Cardiac muscle cell (in vitro differentiated cells and primary cell): ENCODE measurements at places on chromosomes 5 and 9. TPM values are rescaled to one million over a fixed set of nuclear protein-coding genes. Genes with fewer than 3 reads are reported as not detected.

DNA sequence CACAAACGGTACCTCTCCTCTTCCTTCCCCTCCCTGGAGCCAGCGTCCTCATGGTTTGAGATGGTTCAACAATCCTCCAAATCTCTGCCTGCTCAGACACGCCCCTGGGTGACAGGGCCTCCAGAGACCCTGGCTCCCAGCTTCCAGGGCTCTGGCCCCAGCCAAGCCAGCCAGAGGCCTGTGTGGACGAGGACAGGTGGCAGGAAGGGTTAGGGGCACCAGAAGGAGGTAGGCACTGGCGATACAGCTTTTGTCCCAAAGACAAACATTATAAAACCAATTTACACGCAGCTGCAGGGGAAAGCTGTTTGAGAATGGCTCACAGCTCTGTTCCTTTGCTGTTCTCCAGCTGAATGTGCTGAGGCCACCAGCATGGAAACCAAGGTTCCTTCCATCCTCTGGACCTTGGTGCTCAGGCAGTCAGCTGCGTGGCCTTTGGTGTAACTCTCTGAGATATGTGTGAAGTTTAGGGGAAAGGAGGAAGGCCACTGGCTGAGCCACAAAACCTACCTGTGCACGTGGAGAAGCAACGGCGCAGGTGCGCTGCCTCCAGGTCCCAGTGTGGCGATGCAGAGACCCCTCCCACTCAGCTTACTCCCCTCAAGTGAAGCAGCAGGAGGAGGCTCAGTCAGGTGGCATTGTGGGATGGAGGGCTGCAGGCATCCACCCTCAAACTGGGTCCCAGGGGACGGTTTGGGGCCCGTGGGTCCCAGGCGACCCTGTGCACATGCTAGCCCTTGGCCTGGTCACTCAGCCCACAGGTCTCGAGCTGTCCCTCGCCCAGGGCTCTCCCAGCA, 4.3 kb upstream of the QRFP start:
- DNase-seq = no peak

DNA sequence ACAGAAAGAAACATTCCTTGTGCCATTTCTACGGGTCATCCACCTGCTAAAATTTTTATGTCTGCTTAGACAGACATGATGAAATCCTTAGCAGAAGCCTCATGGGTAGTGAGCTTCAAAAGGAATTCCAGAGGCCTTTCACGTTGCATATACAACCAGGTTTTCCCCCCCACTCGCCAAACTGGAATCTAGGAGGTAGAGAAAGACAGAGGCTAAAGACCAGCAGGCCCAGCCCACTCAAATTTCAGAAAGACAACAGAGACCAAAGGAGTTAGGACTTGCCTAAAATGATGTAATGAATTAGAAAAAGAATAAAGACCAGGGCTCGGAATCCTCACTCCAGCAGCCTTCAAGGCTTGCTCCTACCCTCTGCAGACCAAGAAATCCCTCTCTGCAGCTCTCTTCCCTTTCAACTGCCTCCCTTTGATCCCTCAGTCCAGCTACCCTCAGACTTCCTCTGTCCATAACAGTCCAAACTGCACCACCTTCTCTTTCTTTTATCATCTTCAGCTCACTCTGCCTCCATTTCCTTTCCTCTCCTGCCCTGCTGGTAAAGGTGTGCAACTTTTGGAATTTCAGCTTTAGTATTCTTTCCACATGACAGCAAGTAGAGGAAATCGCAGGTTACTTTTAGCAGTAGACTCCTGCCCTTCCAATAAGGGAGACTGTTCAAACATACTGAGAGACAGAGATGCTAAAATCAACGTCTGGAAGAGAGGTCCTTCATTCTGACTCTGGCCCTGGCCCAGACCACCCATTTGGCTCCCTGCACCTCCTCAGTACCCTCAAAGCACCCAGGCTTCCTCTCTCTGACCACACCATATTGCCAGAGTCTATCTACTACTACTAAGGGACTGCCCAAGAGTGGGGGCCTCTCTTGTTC, 8.9 kb downstream of the B4GALT1 start:
- DNase-seq = no peak

- no peak for DNase-seq
Measured at GRCh38 chr5:132199116-132199680, 28.5 kb downstream of the P4HA2 start.

- DNase-seq = peak; percentile 87
Measured at GRCh38 chr5:141747152-141748141, 65.4 kb upstream of the ARAP3 start.

TRPM3 gene
- 0.24 and 0.60 TPM in 2 replicates for total RNA-seq

DNA sequence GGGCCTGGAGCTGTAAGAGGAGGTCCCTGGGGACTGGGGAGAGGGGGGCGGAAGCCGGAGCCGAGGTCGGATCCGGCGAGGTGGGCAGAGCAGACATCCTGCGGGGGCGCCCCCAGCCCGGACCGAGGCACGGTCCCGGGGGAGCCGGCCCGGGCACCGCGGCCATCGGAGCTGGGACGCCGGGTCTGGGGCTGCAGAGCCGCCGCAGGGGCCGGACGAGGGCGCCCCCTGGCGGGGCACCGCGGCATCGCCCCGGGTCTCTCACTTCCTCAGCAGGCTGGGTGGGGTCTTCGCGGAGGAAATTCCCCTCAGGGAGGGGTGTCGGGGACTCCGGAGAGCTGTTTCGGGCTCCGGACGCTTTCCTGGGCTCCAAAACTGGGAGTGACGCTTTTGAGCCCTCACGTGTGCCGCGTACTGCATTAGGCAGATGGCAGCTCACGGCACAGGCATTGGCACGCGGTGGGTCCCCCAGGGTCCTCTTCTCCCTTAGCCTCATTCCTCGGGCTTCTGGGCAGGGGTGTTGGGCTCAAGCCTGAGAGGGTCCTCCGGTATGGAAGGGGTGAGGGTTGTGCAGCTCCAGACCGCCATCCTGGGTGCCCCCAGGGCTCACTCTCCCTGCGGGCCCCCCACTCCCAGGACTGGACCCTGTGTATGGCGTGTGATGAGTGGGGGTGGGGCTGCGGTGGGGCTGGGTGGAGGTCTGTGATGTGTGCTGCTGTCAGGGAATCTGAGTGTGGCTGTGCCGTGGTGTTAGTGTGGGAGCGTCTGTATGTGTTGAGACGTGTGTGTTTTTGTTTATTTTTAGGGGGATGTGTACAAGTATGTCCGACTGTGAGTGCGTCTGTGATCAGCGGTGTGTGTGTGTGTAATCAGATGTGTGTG, 29.6 kb downstream of the LHX2 start:
- peak; percentile 52 for DNase-seq

- no peak for DNase-seq
Measured at GRCh38 chr5:32311404-32312196, 1.1 kb downstream of the MTMR12 start.

DNA sequence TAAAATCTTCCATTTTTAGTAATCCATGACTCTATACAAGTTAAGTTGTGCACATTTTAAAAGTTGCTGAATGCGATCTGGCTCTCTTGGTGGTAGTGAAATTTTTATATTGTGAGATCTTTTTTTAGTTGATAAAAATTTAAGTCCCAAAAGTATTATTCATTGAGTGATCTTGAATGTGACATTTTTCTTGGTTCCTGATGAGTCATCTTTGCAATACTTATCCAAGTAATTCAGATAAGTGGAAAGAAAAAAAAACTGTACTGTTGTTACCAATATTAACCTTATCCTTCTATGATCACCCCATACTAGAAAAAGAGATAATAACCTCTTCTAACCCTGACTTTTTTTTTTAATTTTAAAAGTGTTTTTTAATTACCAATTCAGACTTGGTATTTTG, 601.3 kb downstream of the PSAT1 start:
- no peak for DNase-seq
